Trophoblast cell (in vitro differentiated cells and primary cell): ENCODE measurements at places on chromosomes 5 and 9.

GRCh38 chr5:154049636-154050035, 10.9 kb downstream of the MFAP3 start:
- DNase-seq: no peak

- peak; percentile 53 for DNase-seq
Observed at GRCh38 chr5:38265546-38266179, 7.3 kb downstream of the EGFLAM start.

- no peak for DNase-seq
Observed at GRCh38 chr5:38936269-38936668, 90.5 kb downstream of the OSMR start.

GRCh38 chr5:51389288-51389576, 6.0 kb downstream of the ISL1 start:
- DNase-seq: no peak

- DNase-seq: no peak
Observed at GRCh38 chr5:112436144-112436543, 17.1 kb upstream of the EPB41L4A start.

- DNase-seq: peak; percentile 21
Observed at GRCh38 chr5:180069589-180070247, 1.8 kb downstream of the RNF130 start.

- DNase-seq: no peak
Observed at GRCh38 chr9:127177231-127177630, 54.8 kb upstream of the ANGPTL2 start.

DNA sequence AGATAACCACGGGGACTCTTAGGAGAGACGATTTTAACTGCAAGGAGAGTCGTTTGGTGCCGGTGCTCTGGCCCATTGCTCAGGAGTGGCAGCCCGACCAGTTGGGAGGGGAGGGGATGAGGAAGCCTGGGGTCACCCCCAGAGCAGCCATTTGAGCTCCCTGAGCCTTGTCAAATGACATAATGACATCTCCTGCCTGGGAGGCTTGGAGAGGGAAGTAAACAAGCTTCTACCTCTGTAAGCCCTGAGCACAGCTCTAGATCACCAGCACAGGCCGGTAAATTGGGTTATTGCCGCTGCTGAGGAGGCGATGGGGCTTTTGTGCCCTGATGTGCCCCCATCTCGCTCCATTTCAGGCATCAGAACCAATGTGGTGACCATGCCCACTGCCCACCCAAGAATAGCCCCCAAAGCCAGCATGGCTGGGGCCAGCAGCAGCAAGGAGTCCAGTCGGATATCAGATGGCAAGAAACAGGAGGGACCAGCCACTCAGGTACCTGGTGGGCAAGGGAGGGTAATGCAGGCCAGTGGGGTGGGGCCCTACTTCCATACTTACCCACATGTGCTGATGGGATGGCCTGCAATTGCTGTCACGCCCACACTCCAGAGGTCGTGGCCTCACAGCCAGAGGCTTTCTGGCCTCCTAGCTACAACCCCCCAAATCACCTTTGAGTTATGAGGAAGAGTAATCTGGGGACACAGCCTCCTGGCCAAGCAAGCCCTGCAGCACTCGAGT, 23.0 kb downstream of the CD74 start:
- no peak for DNase-seq

DNA sequence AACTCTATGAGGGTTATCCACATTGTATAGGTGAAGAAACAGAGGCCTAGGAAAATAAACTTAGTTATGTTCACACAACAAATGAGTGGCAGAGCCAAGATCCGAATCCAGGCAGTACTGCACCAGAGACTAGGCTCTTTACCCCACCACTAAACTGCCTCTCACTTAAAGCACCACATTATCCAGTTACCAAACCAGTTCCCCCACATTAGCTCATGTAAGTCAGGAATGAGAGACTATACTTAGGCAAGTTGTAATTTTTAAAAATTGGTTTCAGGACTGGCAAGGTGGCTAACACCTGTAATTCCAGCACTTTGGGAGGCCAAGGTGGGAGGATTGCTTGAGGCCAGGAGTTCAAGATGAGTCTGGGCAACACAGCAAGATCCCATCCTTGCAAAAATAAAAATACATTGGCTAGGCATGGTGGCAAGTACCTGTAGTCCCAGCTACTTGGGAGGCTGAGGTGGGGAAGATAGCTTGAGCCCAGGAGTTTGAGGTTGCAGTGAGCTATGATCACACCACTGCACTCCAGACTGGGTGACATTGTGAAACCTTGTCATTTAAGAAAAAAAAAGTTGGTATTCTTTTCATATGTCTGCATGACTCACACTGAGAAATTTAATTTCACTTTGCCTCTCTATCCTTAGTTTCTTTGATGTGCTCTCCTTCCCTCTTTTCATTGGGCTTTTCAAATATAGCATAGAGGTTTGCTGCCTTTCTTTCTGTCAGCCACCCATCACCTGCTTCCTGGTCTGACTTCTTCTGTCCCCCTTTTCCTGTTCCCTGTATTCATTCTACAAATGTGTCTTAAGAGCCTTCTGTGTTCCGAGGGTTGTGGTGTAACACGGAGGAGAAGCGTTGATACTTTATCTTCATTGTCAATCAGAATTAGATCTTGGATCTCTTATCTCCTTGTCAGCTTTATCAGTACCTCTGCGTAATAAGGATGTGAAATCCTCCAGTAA, 64.7 kb downstream of the ERMP1 start:
- DNase-seq: peak; percentile 64

GRCh38 chr5:54307583-54307982, 2.8 kb downstream of the ARL15 start:
- no peak for DNase-seq

- no peak for DNase-seq
Observed at GRCh38 chr5:123421773-123422172, 1.4 kb downstream of the CEP120 start.

- no peak for DNase-seq
Observed at GRCh38 chr5:143898916-143899591, 87.1 kb downstream of the HMHB1 start.

DNA sequence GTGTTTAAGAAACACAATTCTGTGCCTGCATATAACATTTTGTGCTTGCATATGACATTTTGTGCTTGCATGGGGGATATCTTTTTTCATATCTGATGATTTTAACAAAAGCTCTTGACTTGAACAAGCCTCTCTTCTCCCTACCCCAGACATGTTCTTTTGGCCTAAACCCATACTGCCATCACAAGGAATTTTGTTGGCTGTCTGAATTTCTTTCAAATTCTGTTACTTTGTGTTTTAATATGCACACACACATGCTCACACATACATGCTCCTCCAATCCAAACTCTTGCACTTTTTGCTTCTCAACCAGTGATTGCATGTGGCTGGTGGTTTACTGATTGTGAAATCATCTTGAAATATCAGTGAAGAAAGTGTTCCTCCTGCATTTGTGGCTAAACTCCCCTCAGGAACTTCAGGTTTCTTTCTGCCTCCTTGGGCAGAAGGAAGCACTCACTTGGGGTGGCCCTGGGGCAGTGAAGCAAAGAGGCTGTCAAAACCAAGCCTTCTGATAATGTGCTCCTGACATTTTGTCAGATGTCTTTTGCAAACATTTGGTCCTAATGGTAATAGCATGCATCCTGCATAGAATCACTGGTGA, 377.2 kb upstream of the KLF4 start:
- DNase-seq: no peak
